ENCODE measurements at places on chromosomes 1 and 21.

DNA sequence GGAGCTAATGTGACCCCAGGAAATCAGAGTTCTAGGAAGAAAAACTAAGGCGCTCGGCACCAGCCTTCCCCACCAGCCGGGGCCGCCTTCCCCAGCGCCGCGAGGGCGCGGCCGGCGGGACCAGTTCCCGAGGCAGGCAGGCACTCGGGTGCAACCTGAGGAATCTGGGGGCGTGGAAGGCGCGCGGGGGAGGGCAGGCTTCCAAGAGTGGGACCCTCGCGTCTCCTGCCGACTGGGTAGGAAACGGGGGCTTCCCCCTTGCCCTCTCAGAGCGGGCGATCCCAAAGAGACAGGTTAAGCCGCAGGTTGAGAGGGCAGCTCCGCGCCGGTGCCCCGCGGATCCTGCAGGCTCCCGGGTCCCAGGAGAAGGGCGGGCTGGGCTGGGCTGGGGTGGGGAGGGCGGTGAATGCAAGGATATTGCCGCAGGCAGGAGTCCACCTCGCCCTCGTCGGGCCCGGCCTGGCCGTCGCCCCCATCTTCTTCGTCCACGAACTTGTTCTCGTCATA, 431 bp downstream of the ARPC5 start:
- DNase-seq: no peak

DNA sequence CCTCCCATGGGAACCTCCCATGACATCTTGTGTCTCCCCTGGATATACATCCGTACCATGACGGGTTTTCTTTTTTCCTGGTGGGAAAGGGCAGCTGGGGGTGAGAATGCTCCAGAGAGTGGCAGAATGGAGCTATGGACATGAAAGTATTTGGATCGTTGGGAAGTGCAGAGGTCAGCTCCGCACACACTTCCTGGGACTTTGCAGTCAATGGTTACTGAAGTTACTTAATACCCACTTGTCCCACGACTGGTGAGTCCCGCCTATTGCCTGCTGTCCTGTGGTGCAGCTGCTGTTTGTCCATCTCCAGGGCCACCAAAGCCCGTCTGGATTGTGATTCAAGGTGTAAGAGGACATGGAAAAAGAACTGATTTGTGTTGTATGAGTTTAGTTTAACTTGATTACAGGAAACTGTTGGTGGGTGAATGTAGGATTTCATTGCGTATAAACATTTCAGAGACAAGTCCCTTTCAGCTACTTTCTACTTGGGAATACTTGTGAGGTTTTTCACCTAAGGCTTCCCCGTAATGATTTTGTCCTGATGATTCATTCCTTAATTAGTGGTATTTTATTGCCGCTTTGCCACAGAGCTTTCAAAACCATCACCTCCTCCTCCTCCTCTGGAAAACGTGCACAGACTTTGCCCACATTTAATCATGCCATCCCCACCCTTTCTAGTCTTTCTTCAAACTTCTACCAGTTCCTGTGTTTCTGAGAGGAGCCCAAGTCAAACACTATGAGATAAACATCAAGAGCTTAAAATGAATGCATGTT, 308.8 kb downstream of the KIF26B start:
- no peak for DNase-seq

DNA sequence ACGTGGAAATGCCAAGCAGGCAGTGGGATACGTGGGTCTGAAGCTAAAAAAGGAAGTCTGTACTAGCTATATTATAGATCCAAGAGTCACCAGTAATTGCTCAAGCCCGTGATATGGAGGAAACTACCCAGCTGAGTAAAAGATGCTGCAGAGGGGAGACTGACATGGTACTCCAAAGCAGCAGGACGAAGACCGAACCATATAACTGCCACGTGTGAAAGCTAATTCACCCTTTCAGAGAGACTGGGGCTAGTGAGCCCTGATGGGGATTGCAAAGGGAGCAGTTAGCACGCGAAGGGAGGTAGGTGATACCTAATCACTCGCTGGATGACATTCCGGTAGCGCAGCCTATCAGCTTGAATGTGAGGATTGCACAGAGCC, 316 bp downstream of the AP4B1 start:
- no peak for DNase-seq

GRCh38 chr1:236167578-236167977, 25.2 kb downstream of the GPR137B start:
- DNase-seq: no peak

GRCh38 chr1:221416723-221417122, 325.2 kb downstream of the DUSP10 start:
- no peak for DNase-seq

DNA sequence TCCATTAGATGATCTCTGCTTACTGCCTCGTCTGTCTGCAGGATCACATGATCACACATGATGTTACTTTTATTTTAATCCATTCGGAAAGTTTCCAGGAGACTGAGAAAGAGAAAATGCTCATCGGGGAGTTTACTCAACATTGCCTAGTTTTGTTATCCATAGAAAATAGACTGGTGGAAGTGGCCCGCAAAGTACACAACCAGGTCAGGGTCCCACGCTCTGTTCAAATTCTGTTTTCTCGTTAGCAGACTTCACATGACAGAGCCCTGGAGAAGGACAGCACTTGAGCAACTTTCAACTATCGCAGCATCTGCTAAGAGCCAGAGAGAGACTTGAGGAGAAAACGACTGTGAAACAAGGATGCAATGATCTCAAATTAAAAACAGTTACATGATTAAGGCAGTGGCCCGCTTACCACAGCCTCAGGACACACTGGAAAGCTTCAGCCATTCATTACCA, 44.2 kb downstream of the ADAMTS1 start:
- no peak for DNase-seq

DNA sequence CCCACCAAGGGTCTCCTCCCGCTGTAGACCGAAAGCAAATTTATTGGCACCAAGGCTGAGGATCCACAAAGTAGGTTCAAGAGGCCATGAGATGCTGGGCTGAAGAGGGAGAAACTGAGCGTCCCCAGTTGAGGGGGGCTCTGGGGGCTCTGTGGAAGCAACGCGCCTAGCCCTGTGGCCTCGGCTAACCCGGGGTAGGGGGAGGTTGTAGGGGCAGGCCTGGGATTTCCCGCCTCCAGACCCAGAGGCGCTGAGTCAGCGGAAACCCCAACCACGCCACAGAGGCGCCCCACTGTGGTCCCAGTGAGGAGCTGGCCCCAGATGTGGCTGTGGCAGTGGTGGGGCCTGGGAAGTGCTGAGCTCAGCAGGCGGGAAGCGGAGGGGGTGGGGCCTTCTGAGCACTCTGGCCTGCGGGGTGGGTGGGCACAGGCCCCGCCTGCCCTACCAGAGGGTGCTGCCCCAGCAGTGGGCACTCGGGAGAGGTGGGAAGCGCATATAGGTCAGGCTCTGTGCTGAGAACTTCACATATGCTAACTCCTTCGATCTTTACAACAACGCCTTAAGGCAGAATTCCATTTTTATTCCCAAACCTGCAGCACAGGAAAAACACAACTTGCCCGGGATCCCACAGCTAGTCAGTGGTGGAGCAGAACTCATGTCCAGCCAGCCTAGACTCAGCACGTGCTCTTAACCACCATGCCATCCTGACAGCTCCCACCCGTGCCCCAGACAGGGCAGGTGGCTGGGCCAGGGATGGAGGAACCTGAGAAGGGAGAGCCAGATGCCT, 1.5 kb upstream of the COL16A1 start:
- peak; percentile 36 for DNase-seq

- no peak for DNase-seq
Observed at GRCh38 chr21:26007951-26008498, 162.5 kb downstream of the APP start.

GRCh38 chr1:33460947-33461629, 11.4 kb upstream of the ZSCAN20 start:
- DNase-seq: no peak

- DNase-seq: no peak
Observed at GRCh38 chr1:156489166-156489934, 11.2 kb downstream of the MEF2D start.

- no peak for DNase-seq
Observed at GRCh38 chr1:193308438-193308837, 122.0 kb upstream of the B3GALT2 start.

DNA sequence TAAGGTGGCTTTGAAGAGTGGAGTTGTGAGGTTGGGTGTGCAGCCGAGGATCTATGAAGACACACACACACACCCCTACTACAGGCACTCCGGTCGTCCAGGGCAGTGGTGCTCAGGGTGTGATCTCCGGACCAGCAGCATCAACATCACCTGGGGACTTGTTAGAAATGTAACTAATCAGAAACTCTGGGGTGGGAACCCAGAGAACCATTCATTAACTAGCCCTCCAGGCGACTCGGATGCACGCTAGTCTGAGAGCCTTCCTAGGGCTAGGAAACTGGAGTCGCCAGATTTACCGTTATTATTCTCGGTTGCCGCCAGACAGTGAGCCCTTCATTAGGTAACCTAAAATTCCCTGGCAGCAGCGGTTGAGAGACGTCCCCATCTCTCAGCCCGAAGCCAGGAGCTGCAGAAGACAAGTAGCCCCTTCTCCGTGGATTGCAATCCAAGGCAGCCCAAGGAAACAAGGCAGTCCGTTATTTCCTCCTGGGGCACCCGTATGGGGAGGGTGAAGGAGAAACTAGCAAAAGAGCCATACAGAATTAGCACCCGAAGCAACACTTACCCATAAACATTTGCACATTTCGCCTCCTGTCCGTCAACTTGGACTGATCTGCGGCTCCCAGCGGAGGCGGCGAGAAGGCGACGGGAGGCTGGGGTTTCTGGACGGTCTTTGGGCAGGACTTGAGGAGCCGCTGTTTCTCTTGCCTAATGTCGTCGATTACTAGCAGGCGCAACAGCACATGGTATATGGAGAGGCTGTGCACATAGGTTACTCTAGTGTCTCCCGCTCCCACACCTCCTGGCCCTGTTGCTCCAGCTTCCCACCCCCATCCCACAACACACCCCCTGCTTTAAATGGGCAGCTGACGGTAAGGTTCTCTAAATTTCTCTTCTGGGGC, 2.9 kb upstream of the CCN1 start:
- no peak for DNase-seq

GRCh38 chr1:39462074-39462473, 29.4 kb upstream of the BMP8A start:
- DNase-seq: no peak

- no peak for DNase-seq
Observed at GRCh38 chr1:3393987-3394920, 60.2 kb upstream of the ARHGEF16 start.
